ENCODE measurements at places on chromosomes 1 and 21.

GRCh38 chr1:210635108-210635507 lies 306.4 kb downstream of the HHAT start:
- no peak for DNase-seq

- no peak for DNase-seq
Measured at GRCh38 chr1:217135569-217135915, 412.3 kb upstream of the ESRRG start.

- DNase-seq: peak; percentile 32
Measured at GRCh38 chr1:10909697-10910680, 102.5 kb upstream of the TARDBP start.

GRCh38 chr1:44947063-44947773 lies 39.2 kb downstream of the EIF2B3 start:
- DNase-seq: no peak

GRCh38 chr1:179761846-179762640 lies 19.0 kb downstream of the FAM163A start:
- DNase-seq: no peak

GRCh38 chr1:9291914-9292360 lies 757 bp upstream of the SPSB1 start:
- no peak for DNase-seq

GRCh38 chr1:94670273-94670672 lies 128.7 kb upstream of the F3 start:
- no peak for DNase-seq

GRCh38 chr1:242530761-242531160 lies 6.3 kb upstream of the PLD5 start:
- no peak for DNase-seq

DNA sequence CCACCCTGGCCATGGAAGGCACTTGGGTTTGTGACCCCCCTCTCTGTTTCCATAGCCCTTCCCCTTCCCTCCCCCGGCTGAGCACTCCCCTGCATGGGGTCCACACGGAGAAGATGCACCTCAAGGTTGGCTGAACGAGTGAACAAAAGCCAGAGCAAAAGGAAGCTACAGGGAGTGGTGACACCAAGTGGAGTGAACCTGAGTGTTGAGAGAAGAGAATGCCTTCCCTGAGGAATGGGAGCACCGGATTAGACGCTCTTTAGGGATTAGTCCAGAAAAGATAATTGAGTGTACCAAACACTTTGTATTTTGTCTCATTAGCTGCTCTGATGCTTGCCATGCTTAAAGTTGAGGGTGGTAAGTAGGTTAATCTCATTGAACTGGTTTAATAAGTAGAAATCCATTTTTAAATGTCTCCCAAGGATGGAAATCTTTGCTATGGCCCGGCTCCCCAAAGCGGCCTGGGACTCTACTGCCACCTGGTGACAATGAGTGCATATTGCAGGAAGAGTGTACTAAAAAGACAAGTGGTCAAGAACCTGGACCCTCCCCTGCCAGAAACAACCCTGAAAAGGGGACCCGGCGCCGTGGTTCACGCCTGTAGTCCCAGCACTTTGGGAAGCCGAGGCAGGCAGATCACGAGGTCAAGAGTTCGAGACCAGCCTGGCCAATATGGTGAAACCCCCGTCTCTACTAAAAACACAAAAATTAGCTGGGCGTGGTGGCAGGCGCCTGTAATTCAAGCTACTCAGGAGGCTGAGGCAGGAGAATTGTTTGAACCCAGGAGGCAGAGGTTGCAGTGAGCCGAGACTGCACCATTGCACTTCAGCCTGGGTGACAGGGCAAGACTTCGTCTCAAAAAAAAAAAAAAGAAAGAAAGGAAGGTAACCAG lies 150.6 kb upstream of the ZC3H12A start:
- peak; percentile 43 for DNase-seq

DNA sequence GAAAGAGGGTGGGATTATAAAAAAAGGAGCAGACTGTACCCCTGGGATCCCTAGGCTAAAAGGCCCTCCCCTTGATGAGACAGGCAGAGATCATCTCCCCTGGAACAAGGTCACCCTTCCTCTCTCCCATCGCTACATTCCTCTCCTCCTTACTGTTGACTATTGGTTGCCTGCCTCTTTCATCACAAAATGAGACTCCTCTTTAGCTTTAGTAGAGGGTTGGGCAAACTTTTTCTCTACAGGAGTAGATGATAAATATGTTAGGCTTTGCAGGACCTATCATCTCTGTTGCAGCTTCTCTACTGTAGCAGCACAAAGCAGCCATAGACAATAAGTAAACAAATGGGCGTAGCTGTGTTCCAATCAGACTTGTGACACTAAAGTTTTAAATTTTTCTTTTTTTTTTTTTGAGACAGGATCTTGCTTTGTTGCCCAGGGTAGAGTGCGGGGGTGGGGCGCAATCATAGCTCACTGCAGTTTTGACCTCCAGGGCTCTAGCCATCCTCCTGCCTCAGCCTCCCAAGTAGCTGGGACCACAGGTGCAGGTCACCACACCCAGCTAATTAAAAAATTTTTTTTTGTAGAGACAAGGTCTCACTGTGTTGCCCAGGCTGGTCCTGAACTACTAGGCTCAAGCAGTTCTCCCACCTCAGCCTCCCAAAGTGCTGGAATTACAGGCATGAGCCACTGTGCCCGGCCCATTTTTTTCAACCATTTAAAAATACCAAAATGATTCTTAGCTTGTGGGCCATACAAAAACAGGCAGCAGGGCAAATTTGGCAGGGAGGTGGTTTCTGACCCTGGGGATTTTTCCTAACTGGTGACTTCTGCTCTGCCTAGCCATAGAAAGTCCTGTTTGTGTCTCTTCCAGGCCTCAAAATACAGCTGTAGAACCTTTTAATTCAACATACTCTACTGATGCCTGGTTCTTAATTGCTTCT lies 15.1 kb downstream of the MCL1 start:
- DNase-seq: no peak

DNA sequence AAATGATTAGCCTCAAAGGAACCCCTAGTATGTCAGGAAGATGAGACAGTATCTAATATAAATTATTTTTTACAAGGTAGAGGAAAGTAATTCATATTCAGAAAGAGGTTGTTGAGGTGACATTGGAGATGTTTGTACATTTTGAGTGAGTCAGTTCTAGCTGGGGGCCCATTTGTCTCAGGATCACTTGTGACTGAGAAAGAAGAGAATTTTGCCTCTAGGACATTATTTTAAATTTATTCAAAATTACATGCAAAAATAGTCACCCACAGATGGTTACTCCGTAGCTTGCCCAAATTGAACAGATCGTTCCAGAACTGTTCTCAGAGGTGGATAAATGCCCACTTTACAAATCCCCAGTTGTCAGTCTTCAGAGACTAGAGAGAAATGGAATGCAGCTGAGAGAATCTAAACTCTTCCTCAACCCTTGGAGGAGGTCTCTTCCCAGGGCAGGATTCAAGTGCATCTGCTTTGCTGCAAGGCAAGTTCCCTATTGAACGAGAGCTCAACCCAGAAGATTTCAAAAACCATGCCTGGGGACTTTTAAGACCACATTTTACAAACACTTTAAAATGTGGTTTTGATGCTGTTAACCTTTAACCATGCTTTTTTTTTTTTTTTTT lies 987.8 kb upstream of the ADAMTS5 start:
- DNase-seq: peak; percentile 30

- DNase-seq: peak; percentile 62
Measured at GRCh38 chr1:24526940-24527542, 24.4 kb downstream of the RCAN3 start.

- DNase-seq: no peak
Measured at GRCh38 chr1:6435129-6435528, 10.6 kb downstream of the ESPN start.

- no peak for DNase-seq
Measured at GRCh38 chr1:75999034-75999433, 66.8 kb upstream of the ASB17 start.

DNA sequence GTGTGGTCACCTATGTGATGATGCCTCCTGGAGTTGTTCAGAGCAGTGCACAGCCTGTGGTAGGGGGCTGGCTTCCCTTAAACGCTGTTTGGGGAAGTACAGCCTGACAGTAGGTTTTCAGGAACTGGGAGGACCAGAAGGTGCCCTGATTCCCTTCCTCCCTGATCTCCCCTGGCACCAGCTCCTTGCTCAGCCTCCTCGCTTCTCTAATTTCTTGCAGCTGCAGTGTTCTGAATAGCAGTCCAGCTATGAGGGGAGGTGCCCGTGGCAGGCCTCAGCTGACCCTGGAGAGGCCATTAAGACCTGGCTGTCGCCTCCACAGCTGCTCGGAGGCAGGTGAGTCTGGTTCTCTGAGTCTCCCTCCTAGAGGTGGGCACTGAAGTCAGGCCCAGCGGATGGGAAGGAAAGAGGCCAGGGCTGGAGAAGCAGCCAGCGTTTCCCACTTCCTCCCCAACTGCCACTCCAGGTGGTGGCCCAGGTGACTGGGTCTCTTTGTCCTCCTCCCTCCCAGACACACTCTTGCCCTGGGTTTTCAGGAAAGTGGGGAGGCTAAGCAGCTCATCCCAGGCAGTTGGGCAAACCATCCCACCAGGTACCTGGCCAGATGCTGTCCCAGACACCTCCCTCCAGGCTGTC lies 52.0 kb upstream of the RPL11 start:
- peak; percentile 53 for DNase-seq

GRCh38 chr1:56571448-56571847 lies 7.9 kb downstream of the PLPP3 start:
- DNase-seq: no peak

- no peak for DNase-seq
Measured at GRCh38 chr1:76764638-76765454, 102.4 kb upstream of the ST6GALNAC5 start.

GRCh38 chr1:163074004-163074403 lies 4.8 kb downstream of the RGS4 start:
- DNase-seq: no peak
